Esophagus squamous epithelium (tissue), 5 donors: ENCODE measurements at places on chromosomes 16 and 17.

GRCh38 chr17:43962479-43962878, 8.7 kb upstream of the PYY start:
- no peak for DNase-seq

- DNase-seq: no peak
Measured at GRCh38 chr16:31507617-31507928, 618 bp downstream of the RUSF1 start.

DNA sequence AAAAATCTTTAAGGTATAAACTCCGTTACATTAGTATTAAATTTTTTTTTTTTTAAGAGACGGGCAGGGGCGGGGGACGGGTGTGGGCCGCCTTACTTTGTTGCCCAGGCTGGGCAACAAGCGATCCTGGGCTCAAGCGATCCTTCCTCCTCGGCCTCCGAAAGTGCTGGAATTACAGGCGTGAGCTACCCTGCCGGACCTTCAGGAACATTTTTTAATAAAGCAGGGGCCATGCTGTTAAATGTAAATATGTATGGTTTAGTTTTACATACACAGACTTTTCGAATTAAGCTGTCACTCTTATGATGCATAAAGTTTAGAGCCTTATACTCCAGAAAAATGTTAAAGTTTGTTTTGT, 2.4 kb downstream of the PPM1D start:
- no peak for DNase-seq

- DNase-seq: no peak
Measured at GRCh38 chr17:73165616-73166404, 1.0 kb downstream of the SSTR2 start.

DNA sequence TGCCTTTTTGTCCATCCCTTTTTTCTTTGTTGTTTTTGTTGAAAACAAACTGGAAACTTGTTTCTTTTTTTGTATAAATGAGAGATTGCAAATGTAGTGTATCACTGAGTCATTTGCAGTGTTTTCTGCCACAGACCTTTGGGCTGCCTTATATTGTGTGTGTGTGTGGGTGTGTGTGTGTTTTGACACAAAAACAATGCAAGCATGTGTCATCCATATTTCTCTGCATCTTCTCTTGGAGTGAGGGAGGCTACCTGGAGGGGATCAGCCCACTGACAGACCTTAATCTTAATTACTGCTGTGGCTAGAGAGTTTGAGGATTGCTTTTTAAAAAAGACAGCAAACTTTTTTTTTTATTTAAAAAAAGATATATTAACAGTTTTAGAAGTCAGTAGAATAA, 4.9 kb downstream of the SOX9 start:
- DNase-seq: no peak

DNA sequence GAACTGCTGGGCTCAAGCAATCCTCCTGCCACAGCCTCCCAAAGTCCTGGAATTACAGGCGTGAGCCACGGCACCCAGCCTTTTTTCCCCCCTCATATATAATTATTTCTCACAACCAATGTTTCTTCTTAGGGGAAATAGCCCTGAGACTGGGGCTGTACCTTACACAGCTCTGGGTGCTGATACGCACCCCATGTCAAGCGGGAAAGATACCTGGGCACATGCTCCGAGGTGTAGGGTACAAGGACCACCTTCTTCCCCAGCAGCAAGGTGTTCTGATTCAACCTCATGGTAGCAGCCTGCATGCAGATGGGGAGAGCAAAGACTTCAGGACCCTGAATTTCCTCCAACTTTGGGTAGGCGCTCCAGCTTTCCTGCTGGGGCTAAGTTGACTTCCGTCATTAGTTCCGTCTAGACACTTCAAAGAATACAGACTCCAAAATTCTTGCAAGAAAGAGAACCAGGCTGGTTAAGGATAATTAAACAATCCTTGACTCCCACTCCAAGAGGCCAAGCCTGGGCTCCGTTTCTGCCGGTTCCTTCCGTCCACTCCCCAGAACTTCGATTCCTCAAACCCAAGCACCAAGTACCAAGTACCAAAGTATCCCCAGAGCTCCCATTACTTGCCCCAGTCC, 619 bp downstream of the NAT9 start:
- no peak for DNase-seq

DNA sequence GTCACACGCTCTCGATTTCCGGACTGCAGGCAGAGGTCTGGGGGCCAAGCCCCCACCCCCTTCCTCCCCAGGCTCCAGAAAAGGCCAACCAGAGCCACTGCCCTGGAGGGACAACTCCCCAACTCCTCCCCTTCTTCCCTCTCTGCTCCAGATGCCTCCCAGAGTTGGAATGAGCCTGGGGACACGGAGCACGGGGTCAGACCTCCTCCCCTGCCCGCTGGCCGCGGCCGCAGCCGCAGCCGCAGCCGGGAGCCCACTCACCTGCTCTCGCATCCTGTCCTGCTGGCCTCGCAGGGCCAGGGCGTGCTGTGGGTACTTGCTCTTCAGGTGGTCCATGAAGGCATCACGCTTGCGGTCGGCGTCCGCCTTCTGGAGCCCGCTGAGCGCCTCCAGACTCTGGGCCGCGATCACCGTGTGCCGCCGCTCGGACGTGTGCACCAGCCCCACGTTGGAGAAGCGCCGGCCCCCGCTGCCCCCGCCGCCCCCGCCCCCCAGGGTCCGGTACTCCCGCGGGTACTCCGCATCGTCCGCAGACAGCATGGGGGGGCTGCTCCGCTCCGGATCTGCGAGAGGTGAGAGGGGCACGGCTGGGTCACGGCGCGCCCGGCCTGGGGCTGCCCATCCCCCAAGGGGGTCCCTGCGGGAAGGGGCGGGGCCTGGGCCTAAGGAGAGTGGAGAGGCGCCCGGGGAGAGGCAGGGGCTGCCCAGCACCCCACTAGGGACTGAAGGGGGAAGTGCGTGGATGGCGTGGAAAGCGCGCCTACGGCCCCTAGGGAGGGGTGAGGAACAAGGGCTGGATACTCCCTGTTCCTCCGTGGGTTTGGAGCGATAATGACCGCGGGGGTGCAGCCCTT, 27.3 kb downstream of the SRCIN1 start:
- no peak for DNase-seq
